ENCODE measurements at places on chromosomes 16 and 17. TPM values are rescaled to one million over a fixed set of nuclear protein-coding genes. Genes with fewer than 3 reads are reported as not detected.

Gene GLTPD2
- polyA plus RNA-seq: not detected

Gene TBC1D28
- polyA plus RNA-seq: not detected

GRCh38 chr17:82234211-82235055 is 5.6 kb downstream of the SLC16A3 start:
- DNase-seq: peak; percentile 67

- no peak for DNase-seq
Observed at GRCh38 chr16:3575491-3575890, 1.7 kb downstream of the NLRC3 start.

- DNase-seq: no peak
Observed at GRCh38 chr16:52676959-52677358, 130.0 kb upstream of the TOX3 start.

DNA sequence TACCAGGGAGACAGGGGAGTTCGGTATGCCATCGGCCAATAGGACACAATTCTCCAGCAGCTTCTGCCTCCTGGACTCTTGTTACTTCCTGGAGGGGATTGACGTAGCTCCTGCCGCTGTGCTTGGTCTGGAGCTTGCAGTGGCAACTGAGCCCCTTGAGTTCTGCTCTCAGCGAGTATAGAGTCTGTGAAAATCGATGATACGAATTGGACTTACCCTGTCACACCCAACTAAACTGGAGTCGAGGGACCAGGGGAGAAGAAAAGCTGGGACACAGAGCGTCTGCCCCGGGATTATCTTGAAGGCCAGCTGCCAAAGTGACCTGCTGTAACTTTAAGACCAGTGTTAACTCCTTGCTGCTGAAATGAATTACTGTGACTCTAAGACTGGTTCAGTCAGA is 22.2 kb downstream of the SEC14L1 start:
- DNase-seq: no peak

- DNase-seq: no peak
Observed at GRCh38 chr17:10803350-10803749, 549 bp downstream of the TMEM238L start.

GRCh38 chr17:31248986-31249834 is 47.8 kb downstream of the OMG start:
- DNase-seq: no peak

- DNase-seq: no peak
Observed at GRCh38 chr16:86517033-86517432, 6.7 kb downstream of the FOXF1 start.

DNA sequence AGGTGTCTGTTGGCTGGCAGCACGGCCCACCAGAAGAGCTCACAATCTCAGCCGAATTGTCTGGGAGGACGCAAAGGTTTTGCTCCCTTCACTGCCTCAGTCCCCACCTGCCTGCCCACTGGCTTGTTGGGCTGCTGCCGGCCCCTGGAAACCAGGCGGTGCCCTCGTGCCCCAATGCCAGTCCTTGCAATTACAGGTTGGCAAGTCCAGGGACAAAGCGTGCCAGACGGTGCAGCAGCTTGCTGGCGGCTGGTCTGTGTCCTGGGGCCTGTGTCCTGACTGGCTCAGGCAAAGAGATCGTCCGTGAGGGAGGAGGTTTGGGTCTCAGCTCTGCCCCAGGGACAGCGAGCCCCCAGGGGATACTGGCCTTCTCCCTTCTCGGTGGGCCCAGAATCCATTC is 24.6 kb upstream of the SPNS2 start:
- peak; percentile 48 for DNase-seq

DNA sequence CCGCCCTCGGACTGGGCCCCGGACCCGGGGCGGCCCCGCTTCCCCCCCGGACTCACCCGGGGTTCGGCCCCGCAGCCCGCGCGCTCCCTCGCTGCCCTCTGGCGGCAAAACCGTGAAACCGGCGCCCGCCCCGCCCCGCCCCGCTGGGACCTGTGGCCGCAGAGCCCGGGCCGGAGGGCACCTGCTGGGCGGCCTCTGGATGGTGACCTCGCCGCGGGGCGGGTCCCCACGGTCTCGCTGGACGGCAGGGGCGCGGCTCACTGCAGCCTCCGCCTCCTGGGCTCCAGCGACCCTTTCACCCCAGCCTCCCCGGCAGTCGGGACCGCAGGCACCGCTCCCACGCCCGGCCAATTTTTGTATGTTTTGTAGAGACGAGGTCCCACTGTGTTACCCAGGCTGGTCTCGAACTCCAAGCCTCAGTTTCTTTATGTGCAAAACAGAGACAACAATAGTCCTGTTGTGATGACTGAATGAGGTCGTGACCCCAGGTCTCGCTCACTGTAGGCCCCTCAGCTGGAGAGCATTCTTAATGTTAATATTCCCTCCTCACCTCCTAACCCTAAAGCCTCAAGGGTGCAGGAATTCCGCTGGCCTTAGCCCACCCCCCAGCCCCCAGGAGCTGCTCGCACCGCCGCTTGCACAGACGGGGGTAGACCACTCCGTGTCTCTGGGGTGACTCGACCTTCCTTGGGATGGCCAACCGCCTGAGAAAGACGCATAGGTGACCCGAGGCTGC is 33.7 kb upstream of the RPH3AL start:
- peak; percentile 84 for DNase-seq

DNA sequence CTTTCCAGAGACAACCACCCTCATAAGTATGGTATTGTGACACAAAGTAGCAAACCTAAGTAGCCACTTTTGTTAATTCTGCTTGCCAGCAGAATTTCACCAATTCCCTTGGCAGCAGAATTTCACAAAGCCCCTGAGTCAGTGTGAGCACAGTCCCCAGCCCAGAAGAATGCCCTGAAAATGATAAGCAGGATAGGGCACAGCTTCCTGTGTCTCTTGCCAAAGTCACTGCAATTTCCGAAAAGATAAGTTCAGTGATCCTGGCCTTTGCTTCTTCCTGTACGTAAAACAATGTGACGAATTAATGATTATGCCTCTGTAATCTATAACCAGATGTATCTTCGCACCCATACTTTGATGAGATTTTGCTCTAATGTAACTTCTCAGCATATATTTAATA is 16.0 kb upstream of the WIPF2 start:
- no peak for DNase-seq

GRCh38 chr16:73172241-73172972 is 124.5 kb upstream of the ZFHX3 start:
- peak; percentile 73 for DNase-seq

- DNase-seq: no peak
Observed at GRCh38 chr16:12419987-12420386, 383.7 kb downstream of the CPPED1 start.

DNA sequence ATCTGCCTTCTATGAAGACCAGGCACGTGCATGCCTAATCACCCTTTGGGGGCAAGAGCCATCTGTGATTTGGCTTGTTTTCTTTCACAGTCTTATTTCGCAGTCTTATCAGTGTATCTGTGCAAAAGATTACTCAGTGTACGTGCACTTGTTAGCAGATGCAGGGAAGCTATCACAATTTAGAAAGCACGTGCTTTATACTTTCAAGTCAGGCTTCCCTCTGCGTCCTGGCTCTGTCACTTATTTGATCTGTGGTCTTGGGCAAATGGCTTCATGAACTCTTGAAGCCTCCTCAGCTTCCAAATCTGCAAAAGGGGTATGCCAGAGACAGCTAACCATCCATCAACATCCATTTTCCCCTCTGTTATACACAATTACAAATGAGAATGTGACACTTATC is 246.4 kb downstream of the XYLT1 start:
- DNase-seq: no peak

Data from psoas muscle (tissue), 8 donors.